Chondrocyte (in vitro differentiated cells): ENCODE measurements at places on chromosomes 12 and 14.

- DNase-seq, result no peak
Observed at GRCh38 chr14:100048786-100049185, 16.4 kb upstream of the EVL start.

- DNase-seq, result no peak
Observed at GRCh38 chr12:95790033-95790916, at the start of gene NTN4. Gene NTN4, minus strand, starts transcription at chr12:95790764. Its CDS starts 455 bp downstream, at chr12:95790309.

GRCh38 chr12:78038541-78038940 is 207.8 kb downstream of the NAV3 start:
- DNase-seq, result no peak

DNA sequence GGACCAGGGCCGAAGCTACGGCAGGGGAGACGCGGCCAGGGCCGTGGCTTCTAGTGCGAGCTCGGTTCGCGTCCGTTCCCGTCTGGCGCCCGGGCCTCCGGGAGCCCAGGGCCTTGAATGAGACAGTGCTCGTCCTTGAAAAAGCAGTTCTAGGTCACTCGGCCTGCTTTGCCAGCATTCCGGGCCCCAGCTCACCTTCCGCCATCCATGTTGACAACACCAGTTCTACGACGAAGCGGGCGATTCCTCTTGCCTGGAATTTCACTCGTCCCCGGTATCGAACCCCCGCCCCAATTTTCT is 4.5 kb downstream of the OR10AD1 start:
- no peak for DNase-seq

- DNase-seq, result no peak
Observed at GRCh38 chr12:113420996-113421595, 1.1 kb upstream of the SDSL start.

- DNase-seq, result peak; percentile 26
Observed at GRCh38 chr14:101019541-101019940, 116.0 kb upstream of the RTL1 start.

GRCh38 chr12:93714382-93714781 is 37.2 kb downstream of the CRADD start:
- DNase-seq, result no peak

- DNase-seq, result no peak
Observed at GRCh38 chr14:44477953-44478352, 29.1 kb downstream of the FSCB start.

GRCh38 chr12:57637364-57637763 is 4.4 kb upstream of the B4GALNT1 start:
- no peak for DNase-seq

DNA sequence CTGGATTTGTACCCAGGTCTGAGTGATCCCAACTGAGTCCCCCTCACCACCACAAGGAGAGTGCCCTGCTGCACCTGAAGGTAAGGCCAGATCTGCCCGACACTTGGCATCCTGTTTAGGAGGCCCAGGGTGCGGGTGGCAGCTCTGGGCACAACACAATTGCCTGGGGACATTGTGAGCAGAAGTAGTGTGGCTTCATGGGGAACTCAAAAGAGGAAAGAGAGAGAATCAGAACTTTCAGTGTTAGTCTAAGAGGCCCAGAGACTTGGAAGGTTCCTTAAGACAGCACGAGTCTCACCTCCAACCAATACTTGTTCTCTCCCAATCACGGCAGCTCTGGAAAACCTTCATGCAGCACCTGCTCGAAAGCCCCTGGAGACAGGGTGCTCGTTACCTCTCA is 6.6 kb upstream of the SLC8B1 start:
- no peak for DNase-seq

DNA sequence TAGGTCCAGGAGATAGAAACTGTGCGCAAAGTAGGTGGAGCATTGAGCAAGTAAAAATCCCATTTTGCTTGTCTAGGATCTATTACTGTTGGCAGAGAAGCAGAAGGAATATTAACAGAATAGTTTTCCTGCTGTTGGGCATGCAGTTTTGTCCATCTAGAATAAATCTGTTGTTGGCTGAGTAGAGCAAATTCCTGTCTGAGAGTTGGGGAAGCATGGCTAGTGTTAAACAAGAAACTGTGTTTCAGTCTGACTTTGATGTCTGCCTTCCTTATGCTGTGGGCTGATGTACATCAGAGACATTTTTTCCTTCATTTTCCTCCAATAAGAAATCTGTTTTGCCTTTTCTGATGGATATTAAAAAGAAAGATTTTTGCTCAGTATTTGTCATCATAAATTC is 98.2 kb downstream of the RAD52 start:
- DNase-seq, result no peak

GRCh38 chr12:111927346-111927745 is 85.3 kb downstream of the MAPKAPK5 start:
- DNase-seq, result no peak

GRCh38 chr12:11661491-11662089 is 12.1 kb downstream of the ETV6 start:
- no peak for DNase-seq

DNA sequence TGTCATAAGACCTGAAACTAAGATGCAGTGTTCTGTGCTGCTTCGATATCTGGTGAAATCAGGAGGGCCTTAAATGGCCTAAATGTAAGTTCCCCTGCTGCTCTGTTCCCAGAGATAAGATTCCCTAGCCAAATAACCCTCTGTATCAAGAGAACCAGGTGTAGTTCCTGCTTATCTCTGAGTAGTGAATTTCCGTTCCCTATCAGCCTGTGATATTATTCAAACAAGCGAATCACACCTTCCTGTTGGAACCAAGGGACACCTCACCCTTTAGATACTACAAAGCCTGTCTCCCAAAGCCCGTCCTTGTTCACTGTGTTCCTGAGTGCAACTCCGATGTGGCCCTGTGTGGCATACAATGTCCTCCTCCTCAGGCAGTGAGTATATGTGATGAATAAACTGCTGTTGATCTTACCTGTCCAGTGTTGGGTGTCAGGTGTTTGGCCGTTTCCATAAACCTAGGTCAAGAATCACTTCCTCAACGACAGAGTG is 52.2 kb upstream of the COCH start:
- DNase-seq, result no peak

GRCh38 chr12:109621901-109622364 is 48.3 kb downstream of the MVK start:
- DNase-seq, result no peak

DNA sequence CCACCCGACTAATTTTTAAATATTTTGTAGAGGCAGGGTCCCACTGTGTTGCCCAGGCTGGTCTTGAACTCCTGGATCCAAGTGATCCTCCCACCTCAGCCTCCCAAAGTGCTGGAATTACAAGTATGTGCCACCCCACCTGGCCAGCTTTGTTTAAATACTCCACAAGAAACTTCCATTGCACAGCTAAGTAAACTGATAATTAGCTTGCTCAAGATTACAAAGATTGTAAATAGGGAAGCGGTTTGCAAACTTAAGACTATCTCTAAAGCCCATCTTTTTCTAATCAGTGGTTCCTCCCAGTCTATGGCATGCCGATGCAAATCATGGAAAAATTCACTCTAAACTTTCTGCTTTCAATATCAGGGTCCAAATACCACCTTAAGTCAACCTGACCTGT is 9.7 kb downstream of the SLC7A8 start:
- no peak for DNase-seq

- no peak for DNase-seq
Observed at GRCh38 chr12:66203820-66204219, 14.8 kb downstream of the IRAK3 start.

DNA sequence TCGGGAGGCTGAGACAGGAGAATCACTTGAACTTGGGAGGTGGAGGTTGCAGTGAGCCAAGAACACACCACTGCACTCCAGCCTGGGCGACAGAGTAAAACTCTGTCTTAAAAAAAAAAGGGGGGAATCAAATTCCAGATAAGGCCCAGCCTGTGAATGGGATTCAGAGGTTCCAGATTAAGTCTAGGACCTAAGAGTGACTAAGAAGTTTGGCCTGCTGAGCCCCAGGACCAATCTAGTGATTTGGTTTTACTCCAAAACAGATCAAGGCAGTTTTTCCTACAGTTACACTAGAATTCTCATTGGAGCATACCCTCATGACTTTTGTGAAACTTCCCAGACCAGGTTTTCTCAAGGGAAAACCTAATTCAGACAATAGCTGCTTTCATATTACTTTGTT is 22.8 kb downstream of the EXOC5 start:
- no peak for DNase-seq

GRCh38 chr12:25818596-25819390 is 139.7 kb upstream of the RASSF8 start:
- no peak for DNase-seq

GRCh38 chr14:99929601-99930000 is 135.6 kb upstream of the EVL start:
- no peak for DNase-seq

DNA sequence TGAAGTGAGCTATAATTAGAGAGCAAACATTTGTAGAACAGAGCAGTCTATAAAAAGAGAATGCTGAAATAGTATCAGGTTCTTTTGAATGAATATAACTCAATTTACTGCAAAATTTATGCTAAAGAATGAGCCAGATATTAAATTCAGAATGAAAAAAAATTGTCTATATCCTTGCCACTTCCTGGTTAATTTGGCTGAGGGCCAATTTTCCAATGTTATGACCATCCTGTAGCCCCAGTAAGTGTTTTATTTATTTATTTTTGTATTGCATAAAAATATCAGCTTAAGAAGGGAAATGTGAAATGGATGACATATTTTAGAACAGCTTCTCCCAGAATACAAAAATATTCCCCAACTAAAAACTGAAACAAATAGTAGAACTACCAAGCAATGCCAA is 263.4 kb downstream of the SOX5 start:
- no peak for DNase-seq

GRCh38 chr12:67720351-67720856 is 71.9 kb downstream of the DYRK2 start:
- no peak for DNase-seq

- no peak for DNase-seq
Observed at GRCh38 chr14:20508367-20508766, 3.0 kb downstream of the RNASE10 start.

- no peak for DNase-seq
Observed at GRCh38 chr12:15118955-15119354, 102.3 kb downstream of the RERG start.

- no peak for DNase-seq
Observed at GRCh38 chr14:73173092-73173735, 36.9 kb downstream of the PSEN1 start.

GRCh38 chr12:52616680-52617402 is 1.5 kb downstream of the KRT73 start:
- no peak for DNase-seq

DNA sequence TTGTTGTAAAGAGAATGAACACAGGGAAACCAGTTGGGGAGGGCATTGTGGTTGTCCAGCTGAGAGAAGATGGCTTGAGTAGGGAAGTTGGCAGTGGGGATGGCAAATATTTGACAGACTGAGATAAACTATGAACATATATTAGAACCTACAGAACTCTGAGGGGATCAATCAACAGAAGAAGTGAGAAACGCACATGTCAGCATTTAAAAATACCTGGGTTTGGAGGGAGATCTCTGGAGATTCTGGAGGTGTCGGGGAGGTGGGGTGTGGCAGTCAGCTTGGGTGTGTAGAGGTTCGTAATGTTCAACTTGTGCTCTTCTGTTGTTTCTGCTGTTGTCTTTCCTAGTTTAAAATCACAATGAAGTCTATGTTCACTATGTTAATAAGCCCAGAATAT is 517.8 kb downstream of the AACS start:
- DNase-seq, result no peak

- DNase-seq, result no peak
Observed at GRCh38 chr12:18990856-18991255, 138.7 kb upstream of the PLEKHA5 start.

DNA sequence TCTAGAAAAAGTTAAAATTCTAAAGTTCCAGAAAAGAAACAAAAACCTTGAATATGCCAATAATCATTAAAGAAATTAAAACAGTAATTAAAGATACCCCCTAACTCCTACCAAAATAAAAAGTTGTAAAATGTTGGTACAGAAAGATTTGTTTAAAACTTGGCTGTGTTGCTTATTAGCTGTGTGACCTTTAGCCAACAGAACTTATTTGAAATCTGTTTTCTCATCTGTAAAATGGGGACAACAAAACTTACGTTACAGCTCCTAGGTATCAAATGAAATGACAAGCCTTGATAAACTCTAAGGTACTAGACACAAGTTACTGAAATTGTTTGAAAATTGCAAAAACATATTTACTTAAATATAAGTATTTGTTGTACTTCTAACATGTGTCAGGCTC is 71.7 kb downstream of the ELK3 start:
- no peak for DNase-seq

- no peak for DNase-seq
Observed at GRCh38 chr12:3247629-3248161, 170.5 kb downstream of the TSPAN9 start.

GRCh38 chr12:51855586-51856428 is 7.3 kb upstream of the FIGNL2 start:
- DNase-seq, result no peak

DNA sequence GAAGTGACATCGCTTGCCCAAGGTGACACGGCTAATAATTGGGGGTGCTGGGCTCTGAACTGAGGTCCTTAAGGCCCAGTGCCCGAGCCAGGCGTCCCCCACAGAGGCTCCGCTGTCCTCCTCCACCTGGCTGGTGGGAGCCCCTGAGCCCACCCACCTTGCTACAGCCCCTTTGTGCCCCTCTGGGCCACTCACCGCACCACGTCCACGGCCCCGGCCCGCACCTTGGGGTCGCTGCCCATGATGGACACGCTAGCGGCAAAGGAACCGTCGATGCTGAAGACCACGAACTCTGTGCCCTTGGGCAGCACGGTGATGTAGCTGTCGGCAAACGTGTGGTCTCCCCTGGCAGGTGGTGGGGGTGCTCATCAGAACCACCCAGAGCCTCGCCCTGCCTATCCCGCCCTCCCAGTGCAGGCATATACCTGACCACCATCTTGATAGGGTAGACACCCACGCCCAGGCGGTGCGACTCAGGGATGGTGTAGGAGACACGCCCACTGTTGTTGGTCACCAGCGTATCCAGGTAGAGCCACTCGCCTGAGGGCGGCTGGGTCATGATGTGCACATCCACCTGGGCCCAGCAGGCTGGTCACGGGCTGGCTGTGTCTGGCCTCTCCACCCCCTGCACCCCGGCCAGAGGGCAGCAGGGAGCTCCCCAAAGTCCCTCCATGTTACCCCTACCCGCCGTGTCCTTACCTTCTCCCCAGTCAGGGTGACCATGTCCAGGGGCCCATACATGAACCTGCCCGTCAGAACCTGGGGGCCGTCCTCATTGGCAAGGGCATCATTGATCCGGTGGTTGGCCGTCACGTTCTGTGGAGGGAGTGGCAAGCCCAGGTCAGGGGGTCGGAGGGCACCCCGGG is 6.8 kb downstream of the ARL6IP4 start:
- no peak for DNase-seq

- no peak for DNase-seq
Observed at GRCh38 chr12:48216785-48217184, 13.7 kb upstream of the OR10AD1 start.

GRCh38 chr12:20492251-20492760 is 124.0 kb downstream of the PDE3A start:
- no peak for DNase-seq

- DNase-seq, result no peak
Observed at GRCh38 chr12:22899184-22899583, 274.2 kb downstream of the ETNK1 start.

DNA sequence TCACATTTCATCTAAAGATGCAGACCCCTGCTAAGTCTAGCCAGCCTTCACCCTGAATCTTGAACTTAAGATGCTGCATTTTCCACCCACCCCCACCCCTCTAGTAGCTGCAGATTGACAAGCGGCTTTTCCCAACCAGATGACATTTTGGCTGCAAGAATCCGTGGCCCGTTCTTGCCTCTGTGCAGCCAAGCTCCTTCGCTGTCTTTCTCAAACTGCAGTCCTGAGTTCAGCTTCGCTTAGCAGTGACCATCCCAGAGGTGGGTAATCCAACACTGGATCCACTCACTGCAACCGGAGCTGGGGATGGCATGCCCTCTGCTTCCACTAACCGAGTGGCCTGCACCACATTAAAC is 765 bp upstream of the NFYB start:
- DNase-seq, result no peak
